Central memory CD8-positive, alpha-beta T cell (primary cell): ENCODE measurements at places on chromosomes 1 and 21.

DNA sequence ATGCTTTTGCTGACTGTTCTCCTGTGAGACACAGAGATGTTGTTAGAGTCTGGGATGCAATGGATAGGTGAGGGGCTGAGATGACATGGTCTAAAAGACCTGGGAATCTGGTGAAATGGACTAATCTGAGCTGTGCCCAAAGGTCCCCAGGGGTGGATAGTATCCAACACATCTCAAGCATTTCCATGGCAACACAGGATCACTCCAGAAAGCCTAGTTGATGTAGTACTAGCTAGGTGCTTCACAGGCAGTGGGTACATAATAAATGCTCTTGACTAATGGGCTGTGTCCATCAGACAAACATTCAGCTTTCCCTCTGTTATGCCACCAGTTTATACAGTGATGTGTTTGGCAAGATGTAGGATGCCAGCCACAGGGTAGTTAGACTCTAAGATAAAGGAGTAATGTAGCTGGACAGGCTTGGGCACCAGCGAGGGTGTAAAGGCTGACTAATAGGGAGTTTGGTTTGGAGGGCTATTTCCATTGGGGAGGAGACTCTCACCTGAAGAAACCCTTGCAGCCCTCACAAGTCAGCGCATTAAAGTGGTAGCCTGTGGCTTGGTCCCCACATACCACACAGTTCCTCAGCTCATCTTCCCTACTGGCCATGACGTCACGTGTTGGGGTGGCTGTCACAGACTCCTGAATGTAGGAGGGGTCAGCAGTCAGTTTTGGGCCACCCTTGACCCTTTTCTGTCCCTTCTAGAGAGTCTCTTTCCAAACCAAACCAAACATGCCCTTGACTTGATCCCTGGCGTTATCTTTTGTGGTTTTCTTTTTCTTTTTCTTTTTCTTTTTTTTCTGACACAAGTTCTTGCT, 1.8 kb downstream of the NR1I3 start:
- H3K27me3 ChIP-seq, result peaks cover 42% of the 10 kb centered on the region
- no peak for DNase-seq

DNA sequence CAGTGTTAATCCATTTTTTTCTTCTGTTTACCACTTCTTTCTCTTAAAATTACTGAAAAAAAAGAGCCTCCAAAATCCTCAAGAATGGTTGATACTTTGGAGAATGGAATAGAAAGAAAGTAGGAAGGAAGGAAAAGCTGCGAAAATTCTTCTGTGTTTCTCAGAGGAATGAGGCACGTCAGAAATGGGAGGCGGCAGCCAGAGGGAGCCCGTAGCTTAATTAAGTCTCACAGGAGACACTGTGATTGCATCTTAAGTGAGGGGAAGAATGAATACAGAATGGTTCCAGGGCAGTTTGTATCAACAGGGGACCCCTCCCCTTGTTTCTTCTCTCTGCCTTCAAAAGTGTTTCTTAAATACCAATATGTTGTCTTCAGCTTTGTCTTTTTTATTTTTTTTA, 1099.5 kb downstream of the PLA2G4A start:
- H3K4me3 ChIP-seq, result no peak overlapping the region
- H3K36me3 ChIP-seq, result peaks cover 2% of the 10 kb centered on the region
- DNase-seq, result no peak
- H3K27ac ChIP-seq, result no peak overlapping the region
- H3K27me3 ChIP-seq, result no peaks in the 10 kb centered on the region
- no peaks in the 10 kb centered on the region for H3K4me1 ChIP-seq

DNA sequence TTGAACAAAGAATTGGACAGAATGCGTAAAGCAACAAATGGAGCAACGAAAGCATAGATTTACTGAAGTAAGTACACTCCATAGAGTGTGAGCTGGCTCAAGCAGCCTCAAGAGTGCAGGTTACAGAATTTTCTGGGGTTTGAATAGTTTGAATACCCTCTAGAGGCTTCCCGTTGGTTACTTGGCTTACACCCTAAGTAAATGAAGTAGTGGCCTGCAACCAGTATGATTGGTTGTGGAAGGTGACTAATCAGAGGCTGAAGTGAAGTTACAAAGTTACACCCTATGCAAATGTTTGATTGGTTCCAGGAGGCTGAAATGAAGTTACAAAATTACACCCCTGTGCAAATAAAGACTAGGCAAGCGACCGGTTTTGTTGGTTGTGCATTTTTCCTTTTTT, 10.9 kb downstream of the TCEANC2 start:
- no peaks in the 10 kb centered on the region for H3K27me3 ChIP-seq
- H3K27ac ChIP-seq, result no peak overlapping the region
- peaks cover 5% of the 10 kb centered on the region for H3K4me1 ChIP-seq
- no peak for DNase-seq
- H3K4me3 ChIP-seq, result no peak overlapping the region
- peaks cover under 1% of the 10 kb centered on the region for H3K36me3 ChIP-seq

- H3K4me1 ChIP-seq, result no peaks in the 10 kb centered on the region
- no peak overlapping the region for H3K4me3 ChIP-seq
- H3K27ac ChIP-seq, result no peak overlapping the region
- DNase-seq, result no peak
These were observed 173.2 kb downstream of the ATP6V1G3 start for GRCh38 chr1:198367296-198367695.

DNA sequence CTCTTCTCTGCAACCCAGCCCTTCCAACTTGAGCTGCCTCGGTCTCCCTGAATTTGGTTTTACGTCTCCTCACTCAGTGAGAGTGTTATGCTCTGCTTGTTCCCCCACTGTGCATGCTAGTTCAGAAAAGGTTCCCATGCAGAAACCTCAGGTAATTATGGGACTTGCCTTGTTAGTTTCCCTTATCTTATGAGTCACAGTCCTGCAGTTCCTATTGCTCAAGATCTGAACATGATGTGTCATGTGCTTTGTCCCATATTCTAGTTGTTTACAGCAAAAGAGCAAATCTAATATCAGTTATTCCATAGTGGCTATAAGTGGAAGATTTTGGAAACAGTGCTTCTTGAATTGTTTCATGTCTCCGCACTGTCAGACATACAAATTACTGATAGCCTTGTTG, 74.4 kb downstream of the DUSP10 start:
- DNase-seq, result no peak
- H3K4me1 ChIP-seq, result no peaks in the 10 kb centered on the region
- H3K27ac ChIP-seq, result no peak overlapping the region
- peaks cover 1% of the 10 kb centered on the region for H3K36me3 ChIP-seq
- H3K27me3 ChIP-seq, result peaks cover 23% of the 10 kb centered on the region

GRCh38 chr1:114558544-114558943, 22.9 kb downstream of the BCAS2 start:
- H3K27me3 ChIP-seq, result no peaks in the 10 kb centered on the region
- DNase-seq, result no peak
- H3K36me3 ChIP-seq, result no peaks in the 10 kb centered on the region
- H3K27ac ChIP-seq, result no peak overlapping the region

- H3K27me3 ChIP-seq, result no peaks in the 10 kb centered on the region
- peaks cover 6% of the 10 kb centered on the region for H3K4me1 ChIP-seq
- no peak for DNase-seq
- peaks cover 8% of the 10 kb centered on the region for H3K36me3 ChIP-seq
These were observed 1.7 kb upstream of the CLDN19 start for GRCh38 chr1:42741706-42742105.

DNA sequence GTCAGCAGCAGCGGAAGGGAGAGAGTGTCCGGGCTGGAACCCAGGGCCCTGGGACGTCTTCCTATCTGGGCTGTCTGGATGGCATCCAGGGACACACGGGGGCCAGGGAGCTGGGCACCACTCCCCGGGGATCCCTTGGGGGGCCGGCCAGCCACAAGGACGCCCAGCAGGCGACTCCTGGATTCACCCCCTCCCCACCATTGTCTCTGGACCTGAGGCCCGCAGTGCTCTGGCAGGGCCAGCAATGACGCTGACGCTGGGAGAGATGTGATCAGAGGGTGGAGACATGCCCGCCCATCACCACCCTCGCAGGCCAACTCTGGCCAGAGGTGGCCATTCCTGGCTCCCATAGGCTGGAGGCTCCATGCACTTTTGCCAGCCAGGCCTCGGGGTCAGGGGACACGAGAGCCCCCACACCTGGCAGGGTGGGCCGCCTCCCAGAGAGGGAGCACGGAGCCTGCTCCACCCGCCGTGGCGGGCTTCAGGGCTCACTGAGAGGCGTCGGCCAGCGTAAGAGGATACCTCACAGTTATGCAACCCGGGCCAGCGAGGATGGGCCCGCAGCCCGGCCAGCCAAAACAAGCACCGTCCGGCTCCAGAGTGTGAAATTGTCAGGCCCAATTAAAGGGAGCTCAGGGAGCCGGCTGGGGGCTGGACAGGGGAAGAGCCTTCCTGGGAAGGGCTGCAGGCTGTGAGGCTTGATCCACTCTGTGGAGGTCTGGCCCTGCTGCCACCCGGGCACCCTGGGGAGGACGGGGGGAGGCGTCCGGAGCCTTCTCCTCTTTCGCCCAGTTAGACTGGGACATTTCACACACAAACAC, 10.3 kb downstream of the ACTRT2 start:
- H3K27me3 ChIP-seq, result no peaks in the 10 kb centered on the region
- H3K27ac ChIP-seq, result no peak overlapping the region
- H3K4me1 ChIP-seq, result peaks cover 15% of the 10 kb centered on the region
- H3K4me3 ChIP-seq, result no peak overlapping the region
- no peak for DNase-seq

- peaks cover 10% of the 10 kb centered on the region for H3K4me1 ChIP-seq
- no peak overlapping the region for H3K27ac ChIP-seq
- no peak for DNase-seq
- H3K36me3 ChIP-seq, result peaks cover 1% of the 10 kb centered on the region
- no peak overlapping the region for H3K4me3 ChIP-seq
- peaks cover 99% of the 10 kb centered on the region for H3K27me3 ChIP-seq
These were observed 3.6 kb upstream of the PRRX1 start for GRCh38 chr1:170660281-170660713.

DNA sequence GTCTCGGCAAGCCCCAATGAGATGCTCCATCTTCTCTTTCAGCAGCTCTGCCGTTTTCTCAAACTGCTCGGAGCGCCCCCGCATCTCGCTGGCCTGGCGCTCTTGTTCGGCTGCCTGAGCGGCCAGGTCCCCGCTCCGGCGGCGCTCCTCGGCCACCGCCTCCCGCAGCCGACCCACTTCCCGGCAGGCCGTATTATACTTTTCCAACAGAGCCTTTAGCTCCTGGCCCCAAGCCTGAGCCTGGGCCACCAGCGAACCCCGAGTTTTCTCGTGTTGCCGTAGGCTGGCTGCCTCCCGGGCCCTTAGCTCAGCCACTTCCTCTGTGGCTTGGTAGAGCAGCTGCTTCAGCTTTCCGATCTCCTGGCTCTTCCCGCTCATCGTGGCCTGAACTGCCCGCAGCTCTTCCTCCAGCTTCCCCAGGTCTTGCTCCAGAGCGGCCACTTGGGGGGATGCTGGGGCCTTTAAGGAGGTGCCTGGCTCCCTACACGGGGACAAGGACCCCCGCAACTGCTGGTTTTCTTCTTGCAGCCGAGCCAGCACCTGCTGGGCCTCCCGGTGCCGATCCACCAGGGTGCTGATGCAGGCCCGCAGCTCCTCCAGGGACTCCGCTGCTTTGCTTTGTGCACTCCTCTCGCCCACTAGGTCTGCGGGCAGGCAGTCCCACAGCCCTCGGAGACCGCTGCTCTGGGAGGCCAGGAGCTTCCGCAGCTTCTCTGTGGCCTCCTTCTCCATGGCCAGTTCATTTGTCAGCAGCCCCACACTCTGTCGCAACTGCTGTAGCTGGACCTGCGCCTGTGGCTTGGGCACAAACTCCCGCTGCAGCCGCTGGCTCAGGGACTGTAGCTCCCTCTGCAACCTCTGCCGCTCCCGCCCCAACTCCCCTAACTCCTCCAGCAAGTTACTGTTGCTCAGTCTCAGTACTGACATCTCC, 13.4 kb upstream of the PIAS3 start:
- peak overlapping the region; percentile 82 for H3K4me3 ChIP-seq
- DNase-seq, result no peak
- peaks cover 2% of the 10 kb centered on the region for H3K36me3 ChIP-seq
- H3K27ac ChIP-seq, result peak overlapping the region; percentile 77

GRCh38 chr1:162663086-162663485, 30.8 kb downstream of the DDR2 start:
- no peaks in the 10 kb centered on the region for H3K36me3 ChIP-seq
- no peaks in the 10 kb centered on the region for H3K4me1 ChIP-seq
- DNase-seq, result no peak
- no peak overlapping the region for H3K4me3 ChIP-seq
- no peak overlapping the region for H3K27ac ChIP-seq

DNA sequence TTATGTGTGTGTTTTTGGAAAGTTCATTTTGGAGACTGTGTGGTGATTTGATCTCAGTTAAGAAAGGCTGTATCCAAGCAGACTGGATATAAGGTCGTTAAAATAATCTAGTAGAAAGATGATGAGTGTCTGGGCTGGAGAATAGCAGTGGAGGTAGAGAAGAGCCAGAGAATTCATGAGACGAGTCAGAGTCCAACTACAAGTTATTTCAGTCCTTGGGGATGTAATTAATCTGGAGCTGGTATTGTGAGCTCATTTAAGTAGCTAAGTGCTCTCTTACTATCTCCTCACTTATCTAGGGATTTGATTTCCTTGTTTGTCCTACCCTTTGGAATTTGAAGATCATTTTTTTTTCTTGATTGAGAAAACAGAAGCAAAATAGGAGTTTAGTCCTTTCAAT, 1219.0 kb upstream of the ADGRL4 start:
- no peak overlapping the region for H3K4me3 ChIP-seq
- no peaks in the 10 kb centered on the region for H3K4me1 ChIP-seq
- no peaks in the 10 kb centered on the region for H3K27me3 ChIP-seq
- no peak for DNase-seq
- H3K36me3 ChIP-seq, result no peaks in the 10 kb centered on the region
- H3K27ac ChIP-seq, result no peak overlapping the region

GRCh38 chr1:168582688-168583336, 6.4 kb downstream of the XCL1 start:
- peaks cover 8% of the 10 kb centered on the region for H3K36me3 ChIP-seq
- no peaks in the 10 kb centered on the region for H3K27me3 ChIP-seq
- no peak overlapping the region for H3K27ac ChIP-seq
- H3K4me1 ChIP-seq, result peaks cover 16% of the 10 kb centered on the region
- no peak for DNase-seq

- H3K4me3 ChIP-seq, result no peak overlapping the region
- no peaks in the 10 kb centered on the region for H3K4me1 ChIP-seq
- H3K36me3 ChIP-seq, result no peaks in the 10 kb centered on the region
- no peaks in the 10 kb centered on the region for H3K27me3 ChIP-seq
- no peak overlapping the region for H3K27ac ChIP-seq
These were observed 1313.1 kb downstream of the MRPL39 start for GRCh38 chr21:24294171-24294570.

GRCh38 chr21:42198929-42199867, 19.7 kb upstream of the ABCG1 start:
- H3K4me3 ChIP-seq, result peak overlapping the region; percentile 31
- no peaks in the 10 kb centered on the region for H3K27me3 ChIP-seq
- peak overlapping the region; percentile 51 for H3K27ac ChIP-seq
- no peak for DNase-seq
- no peaks in the 10 kb centered on the region for H3K36me3 ChIP-seq

DNA sequence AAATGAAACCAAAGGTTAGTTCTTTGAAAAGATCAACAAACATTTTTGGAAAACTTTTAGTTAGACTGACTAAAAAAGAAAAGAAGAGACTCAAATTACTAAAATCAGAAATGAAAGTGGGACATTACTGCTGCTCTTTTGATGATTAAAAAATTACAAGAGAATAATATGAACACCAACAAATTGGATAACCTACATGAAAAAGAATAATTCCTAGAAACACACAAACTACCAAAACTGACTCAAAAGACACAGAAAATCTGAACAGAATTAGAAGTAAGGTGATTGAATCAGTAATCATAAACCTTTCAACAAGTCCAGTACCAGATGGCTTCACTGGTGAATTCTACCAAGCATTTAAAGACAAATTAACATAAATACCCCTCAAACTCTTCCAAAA, 5.6 kb downstream of the KIFAP3 start:
- peaks cover 53% of the 10 kb centered on the region for H3K4me1 ChIP-seq
- DNase-seq, result no peak
- H3K27ac ChIP-seq, result peak overlapping the region; percentile 54
- peaks cover 2% of the 10 kb centered on the region for H3K36me3 ChIP-seq
- H3K27me3 ChIP-seq, result no peaks in the 10 kb centered on the region
